ENCODE measurements at places on chromosomes 2 and 18.

DNA sequence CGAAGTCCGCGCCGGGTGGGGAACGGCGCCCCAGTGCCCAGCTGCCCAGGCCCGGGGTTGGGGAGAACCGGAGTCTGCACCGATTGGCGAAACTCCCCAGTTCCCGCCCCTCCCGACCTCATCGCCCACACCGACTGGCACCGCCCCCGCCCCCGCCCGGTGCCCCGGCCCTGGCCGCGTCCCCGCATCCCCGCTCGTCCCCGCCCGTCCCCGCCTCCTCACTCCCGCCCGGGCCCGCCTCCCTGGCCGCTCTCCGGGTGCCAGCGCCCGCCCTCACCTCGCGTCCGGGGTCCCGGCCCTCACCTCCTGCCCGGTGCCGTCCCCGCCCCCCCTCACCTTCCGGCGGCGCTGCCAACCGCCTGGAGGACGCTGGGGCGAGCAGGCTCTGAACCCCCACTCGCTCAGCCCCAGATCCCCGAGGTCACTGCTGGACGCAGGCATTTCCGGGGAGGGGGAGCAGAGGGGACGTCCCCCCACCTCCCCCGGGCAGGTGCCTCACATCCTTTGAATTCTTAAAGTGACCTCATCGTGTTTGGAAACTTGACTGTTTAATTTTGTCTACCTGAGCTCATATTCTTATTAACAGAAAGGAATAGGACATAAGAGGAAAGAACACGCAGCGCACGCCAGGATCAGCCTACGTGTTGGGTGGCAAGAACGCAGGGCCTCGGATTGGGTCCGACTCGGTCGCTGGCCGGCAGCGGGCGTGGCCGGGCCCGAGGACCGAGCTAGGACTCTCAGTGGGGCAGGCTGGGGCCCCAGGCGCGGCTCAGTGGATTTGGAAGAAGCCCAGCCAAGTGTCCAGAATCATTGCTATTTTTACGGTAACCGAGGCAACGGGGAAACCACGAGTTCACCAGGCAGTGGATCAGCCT, at the start of gene FAM110C:
Gene FAM110C, minus strand, starts transcription at position 35 of the 875 bp plus-strand sequence. CDS start 120 bp downstream, outside the sequence.
- DNase-seq: peak; percentile 11

DNA sequence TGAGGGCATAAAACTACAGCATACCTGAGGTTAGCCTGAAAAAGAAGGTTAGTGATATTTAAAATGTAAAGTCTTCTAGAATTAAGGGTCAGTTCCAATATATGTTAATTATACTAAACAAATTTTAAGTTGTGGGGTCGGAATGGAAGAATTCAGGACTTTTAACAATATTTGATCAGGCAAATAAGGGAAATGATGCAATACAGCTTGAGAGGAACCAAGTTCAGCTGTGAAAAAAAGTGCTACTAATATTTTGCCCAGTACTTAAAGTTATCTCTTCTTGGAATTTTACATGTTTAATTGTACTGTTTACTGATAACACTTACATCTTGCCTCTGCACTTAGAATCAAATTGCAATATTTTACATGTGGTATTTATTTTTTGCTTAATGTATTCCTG, 345.5 kb upstream of the CWC22 start:
- DNase-seq: no peak

GRCh38 chr2:174870787-174871186, 106.5 kb upstream of the CHRNA1 start:
- DNase-seq: no peak

- peak; percentile 80 for DNase-seq
These were observed at the start of gene ANKMY1 for GRCh38 chr2:240557808-240558207. Gene ANKMY1, minus strand, starts transcription at chr2:240557988. Its CDS starts 653 bp downstream, at chr2:240557335.

GRCh38 chr2:174063492-174064092, 98.4 kb upstream of the SP3 start:
- DNase-seq: no peak

- DNase-seq: no peak
These were observed 41.8 kb upstream of the ASPRV1 start for GRCh38 chr2:70003093-70003830.

- DNase-seq: peak; percentile 6
These were observed 326.4 kb downstream of the NR4A2 start for GRCh38 chr2:156005999-156006712.
